ENCODE measurements at places on chromosomes 3 and 15. TPM values are rescaled to one million over a fixed set of nuclear protein-coding genes. Genes with fewer than 3 reads are reported as not detected.
A peak's percentile ranks its signal among the peaks of the same experiment; 100 is the strongest.

- DNase-seq = no peak
Observed at GRCh38 chr15:32701863-32702262, 15.9 kb upstream of the GREM1 start.

DNA sequence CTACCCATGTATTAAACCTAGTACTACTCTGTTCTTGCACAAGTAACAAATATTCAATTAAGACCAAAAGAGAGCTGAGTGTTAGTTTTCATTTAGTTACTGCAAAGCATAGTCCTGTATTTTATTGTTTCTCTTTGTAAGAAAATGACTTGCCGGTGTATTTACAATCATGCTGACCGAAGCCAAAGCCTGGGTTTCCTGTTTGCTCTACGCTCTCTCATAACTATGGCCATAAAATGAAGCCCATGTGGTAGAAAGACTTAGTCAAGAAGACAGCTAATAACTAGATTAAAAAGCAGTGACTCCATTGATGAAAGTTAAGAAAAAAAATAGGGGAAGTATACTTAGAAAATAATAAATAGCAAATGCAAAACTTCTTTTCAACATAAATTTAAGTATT lies 479.9 kb downstream of the CNTN4 start:
- no peak for DNase-seq

DNA sequence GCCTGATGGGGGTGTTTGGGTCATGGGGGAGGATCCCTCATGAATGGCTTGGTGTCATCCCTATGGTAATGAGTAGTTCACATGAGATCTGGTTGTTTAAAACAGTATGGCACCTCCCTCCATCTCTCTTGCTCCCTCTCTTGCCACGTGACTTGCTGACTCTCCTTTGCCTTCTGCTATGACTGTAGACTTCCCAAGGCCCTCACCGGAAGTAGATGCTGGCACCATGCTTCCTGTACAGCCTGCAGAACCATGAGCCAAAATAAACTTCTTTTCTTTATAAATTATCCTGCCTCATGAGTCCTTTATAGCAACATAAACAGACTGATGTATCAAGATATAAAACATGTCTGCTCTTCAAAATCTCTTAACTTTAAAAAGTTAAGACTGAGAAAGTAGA lies 96.1 kb downstream of the TFDP2 start:
- DNase-seq = no peak

- no peak for DNase-seq
Observed at GRCh38 chr15:80562033-80562432, 133.1 kb upstream of the ABHD17C start.

GRCh38 chr3:142355692-142356091 lies 92.1 kb downstream of the XRN1 start:
- no peak for DNase-seq

- DNase-seq = no peak
Observed at GRCh38 chr3:141782386-141782932, 19.3 kb downstream of the GRK7 start.

DNA sequence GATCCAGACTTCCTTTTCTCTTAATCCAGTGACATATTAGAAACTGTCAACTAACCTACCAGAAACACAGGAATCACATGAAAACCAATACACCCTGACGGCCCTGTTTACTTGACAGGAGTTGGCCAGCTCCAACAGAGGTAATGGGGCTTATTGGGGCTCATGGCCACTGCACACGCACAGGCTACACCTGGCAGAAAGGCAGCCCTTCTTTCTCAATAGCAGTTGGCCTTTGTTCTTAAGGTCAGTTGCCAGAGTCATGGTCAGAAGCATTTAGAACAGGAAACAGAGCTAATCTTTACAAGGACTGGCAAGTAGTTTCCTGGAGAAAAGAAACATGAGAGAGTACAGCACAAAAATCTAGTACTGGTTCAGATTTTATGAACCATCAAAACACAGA lies 181.8 kb downstream of the MAGI1 start:
- no peak for DNase-seq

- DNase-seq = peak; percentile 81
Observed at GRCh38 chr3:187066228-187066995, 72.9 kb downstream of the RPL39L start.

DNA sequence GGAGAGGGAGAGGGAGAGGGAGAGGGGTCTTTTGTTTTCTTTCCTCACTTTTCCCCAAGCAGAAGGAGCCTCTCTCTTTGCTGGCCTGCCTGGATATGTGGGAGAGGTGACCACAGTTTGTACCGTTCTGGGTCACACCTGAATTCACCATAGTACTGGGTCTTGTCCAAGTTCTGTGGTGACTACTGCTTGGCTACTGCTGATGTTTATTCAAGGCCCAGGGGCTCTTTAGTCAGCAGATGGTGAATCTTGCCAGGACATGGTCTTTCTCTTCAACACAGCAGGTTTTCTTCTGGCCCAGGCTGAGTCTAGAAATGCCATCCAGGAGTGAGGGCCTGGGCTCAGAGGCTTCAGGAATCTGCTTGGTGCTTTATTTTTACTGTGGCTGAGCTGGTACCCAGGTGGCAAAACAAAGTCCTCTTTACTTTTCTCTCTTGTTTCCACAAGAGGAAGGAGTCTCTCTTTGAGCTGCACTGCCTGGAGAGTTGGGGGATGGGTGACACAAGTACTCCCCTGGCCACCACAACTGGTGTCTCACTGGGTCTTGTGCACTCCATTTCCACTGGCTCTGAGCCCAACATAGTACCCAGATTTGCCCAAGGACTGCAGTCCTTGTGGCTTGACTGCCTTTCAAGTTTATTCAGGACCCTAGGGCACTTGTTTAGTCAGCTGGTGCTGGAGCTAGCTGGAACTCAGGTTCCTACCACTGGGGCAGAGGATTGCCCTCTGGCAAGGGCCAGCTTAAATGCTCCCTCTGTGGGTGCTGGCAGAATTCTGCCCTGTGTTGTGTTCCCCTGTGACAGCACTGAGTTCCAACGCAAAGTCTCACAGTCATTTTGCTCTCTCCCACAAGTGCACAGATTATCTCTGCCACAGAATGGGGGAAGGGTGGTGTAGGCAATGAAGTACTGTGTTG lies 16.8 kb upstream of the CCNDBP1 start:
- DNase-seq = no peak

DNA sequence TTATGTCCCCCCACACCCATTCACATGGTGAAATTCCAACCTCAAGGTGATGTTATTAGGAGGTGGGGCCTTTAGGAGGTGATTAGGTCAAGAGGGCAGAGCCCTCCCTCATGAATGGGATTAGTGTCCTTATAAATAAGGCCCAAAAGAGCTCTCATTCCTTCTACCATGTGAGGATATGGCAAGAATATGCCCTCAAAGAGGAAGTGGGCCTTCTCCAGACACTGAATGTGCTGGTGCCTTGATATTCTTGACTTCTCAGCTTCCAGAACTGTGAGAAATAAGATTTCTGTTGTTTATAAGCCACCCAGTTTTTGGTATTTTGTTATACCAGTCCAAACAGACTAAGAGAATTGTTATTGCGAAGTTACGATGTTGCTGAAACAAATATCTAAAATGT lies 94.4 kb downstream of the ANKRD28 start:
- no peak for DNase-seq

GRCh38 chr3:33171580-33171979 lies 47.0 kb downstream of the SUSD5 start:
- DNase-seq = no peak

- DNase-seq = no peak
Observed at GRCh38 chr3:101690972-101691371, 4.5 kb upstream of the RPL24 start.

DNA sequence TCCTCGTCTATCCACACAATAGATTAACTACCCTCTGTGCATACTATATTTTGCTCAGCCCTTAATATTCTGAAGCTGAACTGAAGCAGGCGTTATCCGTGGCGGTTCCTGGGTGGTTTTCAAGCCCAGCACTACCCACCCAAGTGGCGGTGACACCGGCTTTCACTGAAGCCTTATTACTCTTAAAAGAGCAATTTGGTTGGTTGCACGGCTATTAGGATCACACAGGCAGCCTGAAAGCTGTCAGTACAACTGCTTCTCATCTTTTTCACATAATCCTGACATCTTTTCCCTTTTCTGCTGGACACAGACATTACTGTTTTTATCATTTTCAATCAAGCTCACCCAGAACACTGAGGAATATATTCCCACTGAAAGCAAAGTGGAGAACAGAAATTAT lies 525.3 kb upstream of the ZNF717 start:
- DNase-seq = no peak

- DNase-seq = no peak
Observed at GRCh38 chr15:72920551-72920950, 131.7 kb upstream of the NEO1 start.

- DNase-seq = no peak
Observed at GRCh38 chr3:25461946-25462345, 33.9 kb downstream of the RARB start.

DNA sequence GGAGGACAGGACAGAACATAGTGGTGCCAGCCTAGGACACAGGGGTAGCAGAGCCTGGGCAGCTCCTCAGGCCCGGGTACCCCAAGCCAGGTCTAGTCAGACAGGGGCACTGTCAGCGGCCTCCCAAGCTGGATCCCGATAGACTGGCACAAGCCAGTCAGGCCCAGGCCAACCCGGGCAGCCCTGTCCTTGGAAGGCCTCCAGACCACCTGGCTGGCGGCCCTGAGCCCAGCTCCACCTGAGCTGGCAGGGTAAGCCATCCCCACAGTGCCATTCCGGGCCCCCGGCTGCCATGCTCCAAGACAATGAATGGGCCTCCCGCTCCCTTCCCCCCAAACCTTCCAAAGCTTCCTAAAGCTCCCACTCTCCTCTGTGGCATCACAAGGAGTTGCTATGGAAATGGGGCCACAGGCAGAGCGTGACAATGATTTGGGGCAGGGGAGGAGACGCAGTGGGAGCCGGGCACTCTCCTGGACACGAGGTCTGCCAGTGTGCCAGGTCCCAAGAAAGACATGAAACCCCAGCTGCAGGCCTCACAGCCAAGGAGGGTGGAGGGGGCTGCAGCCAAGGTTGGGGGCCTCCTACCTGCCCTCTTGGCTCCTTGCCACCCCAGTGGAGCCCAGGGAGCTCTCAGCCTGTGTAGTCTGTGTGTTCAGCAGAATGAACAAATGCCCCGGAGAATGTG lies 165.6 kb upstream of the LINGO1 start:
- no peak for DNase-seq

DNA sequence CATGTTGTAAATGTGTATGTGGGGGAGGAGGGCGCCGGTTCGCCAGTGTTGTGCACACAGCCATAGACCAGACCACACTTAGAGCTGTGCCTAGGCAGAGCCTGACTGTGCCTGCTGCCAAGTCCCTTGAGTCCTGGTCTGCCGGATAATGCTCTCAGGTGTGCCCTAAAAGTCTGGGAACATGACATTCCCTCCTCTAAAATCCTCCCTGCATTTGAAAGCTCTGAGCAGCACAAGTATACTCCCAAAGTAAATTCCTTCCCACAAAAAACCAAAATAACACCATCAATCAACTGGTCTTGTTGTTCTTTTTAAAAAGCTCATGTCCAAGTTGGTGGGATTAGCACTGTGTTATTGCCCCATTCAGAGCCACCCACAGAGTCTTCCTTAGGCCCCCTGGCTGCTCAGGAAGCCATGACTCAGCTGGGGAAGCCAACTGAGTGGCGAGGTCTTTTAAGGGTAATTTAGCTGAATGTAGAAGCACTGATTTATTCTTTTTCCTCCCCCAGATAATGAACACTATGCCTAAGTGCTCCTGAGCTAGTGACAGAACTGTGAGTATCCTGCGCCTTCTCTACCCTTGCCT lies 147.8 kb upstream of the MCTP2 start:
- DNase-seq = no peak

- no peak for DNase-seq
Observed at GRCh38 chr15:79023918-79024317, 66.7 kb downstream of the RASGRF1 start.

GRCh38 chr3:124964387-124964786 lies 29.8 kb upstream of the MUC13 start:
- DNase-seq = no peak

DNA sequence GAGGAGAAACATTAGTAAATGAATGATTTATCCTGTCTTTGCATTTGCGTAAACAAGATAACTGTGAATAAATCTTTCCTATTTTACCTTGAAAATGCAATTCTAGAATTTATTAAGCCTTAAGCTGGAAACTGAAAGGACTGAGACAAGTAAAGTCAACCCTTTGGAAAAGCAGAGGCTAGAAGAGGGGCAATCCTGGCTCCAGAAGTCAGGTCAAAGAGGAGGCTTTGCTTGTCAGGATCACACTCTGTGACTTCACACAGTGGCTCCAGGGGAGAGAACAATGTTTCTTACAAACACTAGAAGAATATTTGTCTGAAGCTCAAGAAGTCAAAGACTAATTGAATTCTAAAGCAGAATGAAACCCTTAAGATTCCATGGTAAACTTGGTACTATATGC lies 530.4 kb downstream of the NAALADL2 start:
- no peak for DNase-seq

DNA sequence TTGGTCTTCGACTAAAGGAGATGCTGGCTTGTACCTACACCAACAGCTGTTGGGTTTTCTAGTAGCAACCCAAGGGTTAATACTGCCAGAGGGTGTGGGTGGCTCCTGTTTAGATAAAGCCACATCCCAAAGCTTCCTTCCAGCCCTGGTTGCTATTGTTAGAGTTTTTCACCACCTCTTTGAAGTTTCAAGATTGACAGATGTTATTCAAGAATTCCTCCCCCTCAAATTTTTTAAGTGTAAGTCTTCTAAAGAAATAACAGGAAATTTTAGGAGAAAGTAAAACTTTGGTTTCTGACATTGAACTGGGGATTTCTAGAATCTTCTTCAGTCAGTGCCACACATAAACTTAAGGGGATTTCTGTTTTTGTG lies 60.9 kb downstream of the TGFBR2 start:
- DNase-seq = no peak

DNA sequence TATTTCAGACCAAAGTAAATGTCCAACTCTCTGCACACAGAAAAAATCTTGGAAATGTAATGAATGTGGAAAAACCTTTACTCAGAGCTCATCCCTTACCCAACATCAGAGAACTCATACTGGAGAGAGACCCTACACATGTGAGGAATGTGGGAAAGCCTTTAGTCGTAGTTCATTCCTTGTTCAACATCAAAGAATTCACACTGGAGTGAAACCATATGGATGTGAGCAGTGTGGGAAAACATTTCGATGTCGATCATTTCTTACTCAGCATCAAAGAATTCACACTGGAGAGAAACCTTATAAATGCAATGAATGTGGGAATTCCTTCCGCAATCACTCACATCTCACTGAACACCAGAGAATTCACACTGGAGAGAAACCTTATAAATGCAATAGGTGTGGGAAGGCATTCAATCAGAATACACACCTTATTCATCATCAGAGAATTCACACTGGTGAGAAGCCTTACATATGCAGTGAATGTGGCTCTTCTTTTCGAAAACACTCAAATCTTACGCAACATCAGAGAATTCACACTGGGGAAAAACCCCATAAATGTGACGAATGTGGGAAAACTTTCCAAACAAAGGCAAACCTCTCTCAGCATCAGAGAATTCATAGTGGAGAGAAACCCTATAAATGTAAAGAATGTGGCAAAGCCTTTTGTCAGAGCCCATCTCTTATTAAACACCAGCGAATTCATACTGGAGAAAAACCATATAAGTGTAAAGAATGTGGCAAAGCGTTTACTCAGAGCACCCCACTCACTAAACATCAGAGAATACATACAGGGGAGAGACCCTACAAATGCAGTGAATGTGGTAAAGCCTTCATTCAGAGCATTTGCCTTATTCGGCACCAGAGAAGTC lies 8.0 kb upstream of the ZNF501 start:
- DNase-seq = no peak

Gene GOLGA6L4
- 3.7 TPM for total RNA-seq

Gene TM6SF1
- total RNA-seq = 15.5 TPM

Gene TNFSF10
- 18.4 TPM for total RNA-seq

Gene WDR93
- total RNA-seq = not detected

Gene XCR1
- not detected for total RNA-seq

Gene ATP13A5
- total RNA-seq = not detected

Gene PGBD4
- 4.2 TPM for total RNA-seq

Gene RBPMS2
- total RNA-seq = 25.8 TPM

Gene ATXN7
- 126 TPM for total RNA-seq

All from natural killer cell (primary cell).